ENCODE measurements at places on chromosomes 6 and 20.

GRCh38 chr6:19734061-19734460, 103.1 kb upstream of the ID4 start:
- DNase-seq, result no peak

- DNase-seq, result no peak
Measured at GRCh38 chr6:47357827-47358226, 48.1 kb upstream of the TNFRSF21 start.

GRCh38 chr6:105781915-105782314, 304.2 kb upstream of the PRDM1 start:
- DNase-seq, result no peak

DNA sequence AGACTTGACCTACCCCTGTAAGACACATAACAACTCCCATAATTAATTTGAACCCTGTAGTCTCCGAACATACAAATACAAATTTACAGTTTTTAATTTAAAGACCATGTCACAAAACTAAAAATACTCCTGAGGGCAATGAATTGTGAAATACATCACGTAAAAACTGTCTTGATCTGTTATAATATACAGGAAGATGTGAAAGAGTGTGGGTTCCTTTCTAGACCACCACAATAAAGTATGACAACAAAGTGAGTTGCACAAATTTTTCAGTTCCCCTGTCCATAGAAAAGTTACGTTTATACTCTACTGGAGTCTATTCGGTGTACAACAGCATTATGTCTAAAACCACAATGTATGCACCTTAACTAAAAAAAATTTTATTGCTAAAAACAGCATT, 11.0 kb upstream of the BLOC1S5 start:
- no peak for DNase-seq

DNA sequence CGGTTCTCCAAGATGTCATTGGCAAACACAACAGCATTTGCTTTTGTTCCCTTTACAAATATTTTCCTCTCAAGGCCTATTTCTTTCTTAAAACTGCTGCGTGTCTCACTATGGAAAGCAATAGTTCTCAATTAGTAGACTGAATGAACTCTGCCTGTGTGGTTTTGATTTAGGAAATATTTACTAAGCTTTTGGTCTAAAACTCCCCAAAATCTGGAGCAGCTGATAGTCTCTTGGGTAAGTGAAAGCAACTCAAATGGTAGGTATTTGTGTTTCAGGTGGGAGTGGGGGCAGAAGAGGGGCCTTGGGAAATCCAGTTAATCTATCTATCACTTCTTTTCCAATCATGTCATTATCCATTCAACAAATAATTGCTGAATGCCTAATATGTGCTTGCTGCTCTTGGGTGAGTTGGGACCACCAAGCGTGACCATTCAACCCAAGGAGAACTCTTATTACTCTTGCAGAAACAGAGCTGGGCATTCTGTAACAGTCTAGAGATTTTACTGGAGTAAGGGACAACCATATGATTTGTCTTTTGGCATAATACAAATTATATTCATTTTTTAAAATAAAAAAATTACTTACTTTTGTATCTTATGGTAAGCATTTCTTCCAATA, 33.2 kb upstream of the ADTRP start:
- DNase-seq, result no peak
